GM03348 (cell line): ENCODE measurements at places on chromosomes 2 and 18.

GRCh38 chr2:19819097-19820065 lies 82.4 kb downstream of the TTC32 start:
- peak; percentile 73 for DNase-seq

GRCh38 chr2:176415174-176415895 lies 146.1 kb downstream of the MTX2 start:
- DNase-seq = no peak

DNA sequence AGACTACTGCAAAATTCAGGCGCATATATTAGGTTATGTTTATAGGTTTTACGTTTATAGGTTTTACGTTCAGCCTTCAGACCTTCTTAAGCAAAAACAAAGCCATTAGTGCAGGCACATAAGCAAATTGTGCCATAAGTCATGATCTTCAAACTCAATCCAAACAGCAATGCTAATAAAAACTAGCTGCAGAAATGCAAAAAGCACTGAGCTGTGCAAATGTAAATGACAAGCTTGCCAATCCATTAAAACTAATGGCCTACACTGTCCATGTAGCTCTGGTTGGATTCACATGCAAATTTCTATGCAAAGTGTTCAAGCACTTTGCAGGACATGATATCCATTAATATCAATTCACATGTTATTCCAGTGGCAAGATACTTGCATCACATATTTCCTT lies 50.9 kb downstream of the LRPPRC start:
- DNase-seq = no peak

- no peak for DNase-seq
These were observed 19.1 kb upstream of the VIT start for GRCh38 chr2:36677386-36677785.

DNA sequence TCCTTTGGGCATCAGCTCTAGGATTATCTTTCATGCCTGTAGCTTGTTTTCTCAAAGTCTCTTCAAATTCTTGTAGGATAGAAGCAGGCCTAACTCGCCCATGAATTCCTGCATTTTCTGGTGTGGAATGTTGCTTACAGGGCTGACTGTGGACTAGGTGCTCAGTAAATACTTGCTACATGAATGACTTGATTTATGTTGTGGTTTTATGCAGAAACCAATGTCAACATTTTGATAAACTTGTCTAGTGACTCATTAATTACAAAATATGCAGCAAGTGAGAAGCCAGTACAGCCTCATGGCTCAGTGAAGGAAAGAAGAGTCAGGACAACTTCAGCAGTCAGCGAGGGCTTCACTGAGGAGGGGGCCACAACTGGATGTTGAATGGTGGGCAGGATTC lies 110.6 kb upstream of the SIX2 start:
- DNase-seq = peak; percentile 72

- DNase-seq = no peak
These were observed 39.8 kb upstream of the DNMT3A start for GRCh38 chr2:25381502-25381901.

DNA sequence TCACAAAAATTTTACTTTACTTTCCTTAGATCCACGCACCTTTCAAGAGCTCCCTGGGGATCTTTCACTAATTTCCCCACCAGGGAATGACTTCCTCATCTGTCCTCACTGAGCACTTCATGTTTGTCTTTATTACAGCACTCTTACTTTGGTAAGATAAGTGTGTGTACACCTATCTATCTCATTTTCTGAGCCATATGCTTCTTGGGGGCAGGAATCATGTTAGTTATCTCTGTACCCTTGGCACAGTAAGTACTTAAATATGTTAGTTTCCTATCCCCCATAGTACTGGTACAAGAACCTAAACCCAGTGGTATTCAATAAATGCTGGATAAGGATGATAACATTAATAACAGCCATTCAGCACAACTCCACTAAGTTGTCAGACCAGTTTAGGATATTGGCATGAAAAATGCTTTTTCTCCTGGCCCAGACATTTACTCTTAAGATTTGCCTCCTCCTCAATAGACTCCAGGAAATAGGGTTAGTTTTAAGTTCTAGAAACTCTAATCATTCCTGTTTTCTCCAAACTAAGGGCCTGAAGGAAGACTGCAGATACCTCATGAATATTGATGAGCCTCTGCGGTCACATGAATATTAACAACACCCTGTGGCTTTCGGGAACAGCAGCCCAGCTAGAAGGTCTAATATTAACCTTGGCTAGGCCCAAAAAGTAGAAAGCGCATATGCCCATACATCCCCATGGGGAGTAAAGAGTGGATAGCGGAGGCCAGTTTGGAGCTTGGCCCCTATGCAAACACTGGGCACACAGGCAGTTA lies 38.2 kb downstream of the NHEJ1 start:
- no peak for DNase-seq

GRCh38 chr2:133407341-133407740 lies 160.9 kb downstream of the NCKAP5 start:
- DNase-seq = no peak

- DNase-seq = peak; percentile 93
These were observed 108.7 kb upstream of the KCTD1 start for GRCh38 chr18:26656944-26657536.

GRCh38 chr2:97982621-97983020 lies 13.1 kb downstream of the TMEM131 start:
- no peak for DNase-seq

GRCh38 chr2:207139552-207139951 lies 26.2 kb downstream of the KLF7 start:
- DNase-seq = no peak

GRCh38 chr2:196719110-196719872 lies 79.8 kb downstream of the CCDC150 start:
- peak; percentile 75 for DNase-seq

DNA sequence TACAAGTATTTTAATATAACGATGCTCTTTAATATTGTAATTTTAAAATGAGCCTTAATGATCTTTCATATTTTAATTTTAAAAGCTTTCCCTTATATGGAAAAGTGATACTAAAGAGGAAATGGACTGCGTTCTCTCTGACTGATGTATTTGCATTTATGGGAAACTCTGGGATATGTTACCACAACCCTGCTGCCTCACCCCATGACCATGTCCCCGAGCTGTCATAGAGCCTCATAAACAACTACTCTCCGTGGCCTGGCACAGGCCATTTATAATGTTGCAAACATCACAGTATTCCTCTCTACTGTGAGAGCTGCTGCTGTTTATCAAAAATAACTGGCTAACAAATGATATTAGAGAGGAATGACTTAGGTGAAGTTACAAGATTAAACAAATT lies 75.8 kb upstream of the SEC11C start:
- DNase-seq = no peak

DNA sequence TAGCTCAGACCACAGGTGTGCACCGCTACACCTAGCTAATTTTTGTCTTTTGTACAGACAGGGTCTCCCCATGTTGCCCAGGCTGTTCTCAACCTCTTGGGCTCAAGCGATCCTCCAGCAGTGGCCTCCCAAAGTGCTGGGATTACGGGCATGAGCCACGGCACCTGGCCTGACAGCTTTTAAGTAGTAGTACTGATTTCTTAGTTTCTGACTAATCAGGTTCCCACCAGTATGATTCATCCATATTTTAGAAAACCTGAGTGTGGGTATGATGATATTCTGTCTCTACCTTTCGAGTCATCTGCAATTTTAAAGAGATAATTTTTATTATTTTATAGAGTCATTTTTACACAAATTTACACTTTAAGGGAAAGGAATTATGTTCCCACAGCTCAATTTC lies 46.4 kb upstream of the GULP1 start:
- no peak for DNase-seq

GRCh38 chr2:230924470-230925341 lies at the start of gene GPR55:
TSS of gene GPR55 (minus strand) at chr2:230925242. CDS start at chr2:230910962, 14,280 bp downstream.
- no peak for DNase-seq

DNA sequence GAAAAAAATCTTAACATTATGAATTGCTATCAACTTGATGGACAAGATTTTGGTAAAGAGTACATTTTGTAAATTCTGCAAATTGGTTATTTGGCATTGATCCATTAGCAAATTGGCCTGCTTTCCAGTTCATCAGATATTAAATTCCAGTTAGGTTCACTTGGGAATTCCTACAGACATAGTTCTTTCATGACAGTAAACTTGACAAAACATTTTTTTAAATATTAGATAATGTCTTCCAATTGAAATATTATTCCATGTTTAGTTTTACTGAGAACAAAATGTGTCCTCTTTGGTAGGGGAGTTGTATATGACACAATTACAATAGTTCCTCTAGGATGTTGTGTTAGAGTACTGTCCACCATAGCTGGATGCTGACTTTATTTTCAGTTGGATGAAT lies 141.9 kb downstream of the LCLAT1 start:
- DNase-seq = peak; percentile 16

DNA sequence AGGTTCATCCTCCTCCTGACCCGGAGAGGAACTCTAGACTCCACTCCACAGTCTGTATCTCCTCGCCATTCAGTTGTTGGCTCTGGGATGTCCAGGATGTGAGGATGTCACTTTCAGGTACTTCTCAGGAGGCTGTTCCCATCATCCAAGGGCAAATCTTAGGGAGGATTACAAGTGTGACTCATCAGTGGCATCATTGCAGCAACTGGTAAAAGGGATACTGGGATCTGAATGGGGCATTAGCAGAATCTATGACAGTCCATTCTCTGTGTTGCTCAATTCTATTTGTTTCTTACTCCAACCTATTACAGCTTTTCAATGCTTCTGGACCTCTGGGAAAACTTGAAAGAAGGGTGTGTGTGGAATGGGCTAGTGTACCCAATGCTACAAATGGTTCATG lies 81.5 kb upstream of the FN1 start:
- no peak for DNase-seq

DNA sequence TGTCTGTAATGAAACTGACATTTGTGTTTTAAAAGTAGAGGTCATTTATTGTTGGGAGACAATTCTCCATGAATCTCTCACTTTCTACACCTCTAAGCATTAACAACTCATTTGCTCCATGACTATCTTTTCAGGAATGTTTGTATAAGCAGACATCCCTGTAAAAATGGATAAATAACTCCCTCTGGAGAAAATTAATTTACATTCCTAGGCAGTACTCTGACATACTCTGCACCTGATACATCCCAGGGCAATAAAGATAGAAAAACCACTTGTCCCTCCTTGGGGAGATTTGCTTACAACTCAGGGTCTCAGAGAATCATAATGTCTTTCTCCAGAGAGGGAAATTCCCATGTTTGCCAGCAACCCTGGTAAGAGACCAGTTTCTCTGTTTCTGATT lies 1037.7 kb upstream of the SLC39A10 start:
- DNase-seq = no peak

- DNase-seq = no peak
These were observed 48.9 kb upstream of the COBLL1 start for GRCh38 chr2:164890544-164890943.

GRCh38 chr2:101743288-101743687 lies 45.8 kb downstream of the MAP4K4 start:
- DNase-seq = no peak

GRCh38 chr2:10398496-10398895 lies 49.6 kb downstream of the ODC1 start:
- DNase-seq = no peak

GRCh38 chr18:32349728-32350395 lies 120.8 kb downstream of the GAREM1 start:
- DNase-seq = peak; percentile 69

DNA sequence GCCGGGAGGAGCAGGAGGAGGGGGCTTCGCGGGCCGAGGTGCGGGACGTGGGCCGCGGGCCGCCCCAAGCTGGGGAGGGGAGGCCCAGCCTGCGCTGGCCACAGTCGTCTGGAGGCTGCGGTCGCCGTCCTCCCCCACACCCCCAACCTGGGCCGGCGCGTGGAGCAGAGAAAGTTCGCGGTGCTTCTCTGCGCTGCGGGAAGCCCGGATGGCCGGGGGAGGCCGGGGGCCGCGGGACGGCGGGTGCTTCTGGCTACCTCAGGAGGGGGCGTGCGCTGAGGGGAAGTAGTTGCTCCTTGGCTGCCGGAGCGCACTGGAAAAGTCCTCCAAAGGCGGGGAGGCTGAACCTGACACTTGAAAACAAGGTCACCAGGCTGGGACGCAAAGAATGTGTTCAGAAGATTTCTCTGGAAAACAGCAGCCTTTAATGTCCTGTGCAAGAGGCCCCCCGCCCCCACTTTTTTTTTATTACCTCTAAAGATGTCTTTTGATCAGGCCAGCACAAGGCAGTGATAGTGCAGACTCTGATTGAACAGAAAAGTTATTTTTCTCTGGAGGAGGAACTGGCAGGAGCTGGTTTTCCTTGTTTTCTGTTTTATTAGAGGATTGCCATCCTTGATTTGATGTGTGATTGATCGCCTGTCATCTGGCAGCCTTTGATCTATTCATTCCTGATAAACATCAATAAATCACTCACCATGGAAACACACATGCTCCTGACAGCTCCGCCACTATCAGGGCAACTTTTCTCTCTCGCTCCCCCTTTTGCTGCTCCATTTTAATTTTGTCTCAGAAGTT lies 1.6 kb downstream of the TSHZ1 start:
- peak; percentile 49 for DNase-seq

DNA sequence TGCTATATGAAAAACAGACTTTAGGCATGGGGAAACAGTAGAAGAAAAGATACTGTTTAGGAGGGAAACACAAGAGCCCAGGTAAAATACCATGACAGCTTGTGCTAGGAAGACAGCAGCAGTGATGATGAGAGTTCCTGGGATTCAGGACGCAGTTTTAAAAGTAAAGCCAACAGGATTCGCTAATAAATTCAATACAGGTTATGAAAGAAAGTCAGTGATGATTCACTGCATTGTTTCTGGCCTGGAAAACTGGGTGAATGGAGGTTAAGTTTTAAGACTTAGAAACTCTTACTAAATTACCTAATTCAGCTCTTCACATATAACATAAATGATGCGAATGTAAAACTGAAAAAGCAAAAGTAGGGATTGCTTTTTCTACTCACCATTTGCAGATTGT lies 27.9 kb upstream of the RNU4ATAC start:
- no peak for DNase-seq

DNA sequence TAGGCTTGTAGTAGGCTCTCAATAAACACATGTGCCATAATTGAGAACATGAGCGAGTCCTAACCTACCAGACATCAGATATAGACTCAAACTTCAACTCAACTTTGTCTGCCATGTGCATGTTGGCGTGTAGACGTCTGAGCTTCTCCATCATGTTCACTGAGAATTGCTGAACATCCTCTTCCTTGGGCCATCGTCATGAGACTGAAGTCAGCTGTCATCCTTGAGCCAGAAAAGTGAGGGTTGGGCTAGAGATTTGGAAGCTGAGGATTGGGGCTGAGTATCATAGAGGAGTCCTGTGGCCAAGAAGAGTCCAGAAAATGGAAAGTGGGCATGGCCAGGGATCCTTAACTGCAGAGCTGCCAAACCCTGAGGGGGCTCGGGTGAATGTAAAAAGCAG lies 7.8 kb upstream of the EFR3B start:
- DNase-seq = no peak

GRCh38 chr2:168920504-168921157 lies 19.5 kb downstream of the G6PC2 start:
- peak; percentile 39 for DNase-seq

- DNase-seq = peak; percentile 32
These were observed 723.2 kb downstream of the DPP10 start for GRCh38 chr2:115165529-115166109.

GRCh38 chr2:170975943-170976270 lies 46.9 kb downstream of the GORASP2 start:
- no peak for DNase-seq

DNA sequence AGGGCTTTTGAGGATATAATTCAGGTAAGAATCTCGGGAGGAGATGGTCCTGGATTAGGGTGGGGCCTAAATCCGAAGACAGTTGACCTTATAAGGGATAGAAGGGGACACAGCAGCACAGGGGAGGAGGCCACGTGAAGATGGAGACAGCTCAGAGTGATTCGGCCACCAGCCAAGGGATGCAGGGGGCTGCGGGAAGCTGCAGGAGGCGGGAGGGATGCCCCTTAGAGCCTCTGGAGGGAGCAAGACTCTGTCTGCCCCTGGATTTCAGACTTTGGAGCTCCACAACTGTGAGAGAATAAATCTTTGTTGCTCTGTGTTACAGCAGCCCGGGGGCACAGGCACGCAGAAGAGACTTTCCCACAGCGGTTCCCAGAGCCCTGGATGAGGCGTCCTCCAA lies 143.7 kb downstream of the ASB1 start:
- no peak for DNase-seq
